ENCODE measurements at places on chromosomes 2 and 18.

- no peak for DNase-seq
Measured at GRCh38 chr2:43011158-43011491, 215.3 kb downstream of the ZFP36L2 start.

- no peak for DNase-seq
Measured at GRCh38 chr18:21774722-21775121, 34.1 kb downstream of the MIB1 start.

DNA sequence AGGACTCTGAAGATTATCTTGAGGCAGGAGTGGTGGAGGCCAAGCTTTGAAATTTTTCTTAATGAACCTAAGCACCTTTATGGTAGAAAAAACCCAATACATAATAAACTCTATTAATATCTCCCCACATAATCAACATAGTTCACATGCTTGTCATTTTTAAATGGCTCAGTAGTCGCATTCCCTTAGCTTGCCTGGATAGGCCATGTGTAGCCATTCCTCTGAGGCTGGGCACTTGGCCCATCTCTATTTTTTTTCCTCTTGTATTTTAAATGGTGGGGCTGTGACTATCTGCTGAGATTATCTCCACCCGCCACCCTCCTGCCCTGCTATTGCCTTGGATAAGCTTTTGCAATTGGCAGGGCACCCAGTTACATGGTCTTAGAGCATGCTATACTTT lies 143.1 kb downstream of the FHOD3 start:
- DNase-seq: no peak

- no peak for DNase-seq
Measured at GRCh38 chr2:163528640-163529217, 207.1 kb downstream of the FIGN start.

DNA sequence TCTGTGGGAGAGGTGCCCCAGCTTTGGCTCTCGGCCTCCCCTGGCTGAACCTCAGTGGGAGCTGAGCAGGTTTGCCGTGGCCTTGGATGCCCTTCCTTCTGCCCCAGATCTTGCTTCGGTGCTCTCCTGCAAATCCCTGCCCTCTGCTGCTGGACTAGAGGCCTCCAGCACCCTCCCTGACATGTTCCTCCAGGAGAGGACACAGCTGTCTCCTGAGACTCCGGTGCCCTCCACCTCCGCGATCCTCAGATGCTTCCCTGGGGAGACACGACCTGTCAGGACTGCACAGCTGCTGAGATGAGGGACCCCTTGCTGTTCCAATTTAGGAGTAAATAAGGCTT lies 7.3 kb upstream of the NT5DC4 start:
- no peak for DNase-seq

DNA sequence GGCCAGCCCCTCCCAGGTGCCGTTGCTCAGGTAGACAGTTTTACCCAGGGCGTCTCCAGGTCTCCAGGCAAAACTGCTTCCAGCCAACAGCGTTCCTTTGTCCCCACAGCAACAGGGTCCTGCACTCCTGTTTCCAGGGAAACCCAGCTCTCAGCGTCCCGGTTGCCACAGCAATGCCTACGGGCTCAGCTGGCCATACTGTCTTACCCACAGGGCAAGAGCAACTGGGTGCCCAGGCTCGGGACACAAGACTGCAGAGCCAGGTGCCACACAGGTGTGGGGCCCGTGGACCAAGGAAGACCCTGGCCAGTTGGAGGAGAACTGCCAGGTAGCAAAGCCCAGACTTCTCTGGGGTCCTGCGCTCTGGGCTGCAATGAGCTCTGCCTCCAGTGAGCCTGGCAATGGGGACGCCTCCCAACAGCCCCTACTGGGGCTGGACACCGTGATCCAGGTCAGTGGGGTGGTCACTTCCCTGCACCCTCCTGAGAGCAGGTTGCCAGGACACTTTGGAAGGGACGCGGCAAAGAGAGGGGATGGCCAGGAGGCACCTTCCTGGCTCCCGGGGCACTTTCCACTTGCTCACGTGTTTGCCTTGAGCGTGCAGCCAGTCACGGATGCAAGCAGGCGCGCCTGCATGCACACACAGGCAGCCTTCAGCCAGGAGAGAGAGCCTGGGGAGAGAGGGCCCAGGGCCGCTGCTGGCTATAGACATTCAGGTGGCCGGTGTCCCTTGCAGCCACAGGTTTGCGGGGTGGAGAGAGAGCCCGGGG lies at the start of gene CROCC2:
TSS of gene CROCC2 (plus strand) at position 196 of the 770 bp plus-strand sequence. CDS start at position 374, 178 bp downstream.
- DNase-seq: peak; percentile 14

GRCh38 chr2:38076152-38076709 lies 280 bp upstream of the CYP1B1 start:
- peak; percentile 44 for DNase-seq

GRCh38 chr18:34131006-34131405 lies 93.7 kb downstream of the NOL4 start:
- peak; percentile 32 for DNase-seq

GRCh38 chr2:148936857-148937450 lies 61.9 kb downstream of the KIF5C start:
- DNase-seq: no peak

- DNase-seq: no peak
Measured at GRCh38 chr2:177872286-177872685, 200.3 kb downstream of the PDE11A start.
